Kidney (tissue), 22 donors: ENCODE measurements at places on chromosomes 3 and 15. TPM values are rescaled to one million over a fixed set of nuclear protein-coding genes. Genes with fewer than 3 reads are reported as not detected.

The DUOX1 gene
- 0.26 TPM for polyA plus RNA-seq

DNA sequence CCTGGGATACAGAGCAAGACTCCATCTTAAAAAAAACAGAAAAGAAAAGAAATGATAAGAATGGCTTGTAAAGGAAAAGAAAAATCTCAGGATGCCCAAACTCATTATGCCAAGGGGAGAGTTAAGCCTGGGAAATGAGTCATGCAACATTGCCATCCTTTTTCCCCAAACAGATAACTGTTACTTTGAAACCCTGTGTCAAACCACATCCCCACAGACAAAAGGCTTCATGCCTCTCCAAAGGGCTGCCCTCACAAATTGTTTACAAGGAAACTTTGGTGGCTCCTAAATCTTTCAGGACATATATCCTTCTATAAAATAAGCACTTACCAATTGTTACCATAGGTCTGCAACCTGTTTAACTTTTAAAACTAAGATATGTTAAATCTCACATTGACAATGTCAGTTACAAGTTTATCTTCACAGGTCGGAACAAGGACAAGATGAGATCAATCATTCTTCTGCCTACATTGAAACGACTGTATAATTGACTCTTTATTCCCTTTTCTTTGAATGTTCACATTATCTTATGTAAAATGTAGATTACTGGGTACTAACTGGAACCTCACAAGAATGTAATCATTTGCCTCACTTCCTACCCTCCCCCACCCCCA lies 18.6 kb upstream of the SENP7 start:
- H3K4me1 ChIP-seq: no peaks in the 10 kb centered on the region
- H3K4me3 ChIP-seq: no peak overlapping the region
- no peak overlapping the region for H3K27ac ChIP-seq
- no peaks in the 10 kb centered on the region for H3K36me3 ChIP-seq

DNA sequence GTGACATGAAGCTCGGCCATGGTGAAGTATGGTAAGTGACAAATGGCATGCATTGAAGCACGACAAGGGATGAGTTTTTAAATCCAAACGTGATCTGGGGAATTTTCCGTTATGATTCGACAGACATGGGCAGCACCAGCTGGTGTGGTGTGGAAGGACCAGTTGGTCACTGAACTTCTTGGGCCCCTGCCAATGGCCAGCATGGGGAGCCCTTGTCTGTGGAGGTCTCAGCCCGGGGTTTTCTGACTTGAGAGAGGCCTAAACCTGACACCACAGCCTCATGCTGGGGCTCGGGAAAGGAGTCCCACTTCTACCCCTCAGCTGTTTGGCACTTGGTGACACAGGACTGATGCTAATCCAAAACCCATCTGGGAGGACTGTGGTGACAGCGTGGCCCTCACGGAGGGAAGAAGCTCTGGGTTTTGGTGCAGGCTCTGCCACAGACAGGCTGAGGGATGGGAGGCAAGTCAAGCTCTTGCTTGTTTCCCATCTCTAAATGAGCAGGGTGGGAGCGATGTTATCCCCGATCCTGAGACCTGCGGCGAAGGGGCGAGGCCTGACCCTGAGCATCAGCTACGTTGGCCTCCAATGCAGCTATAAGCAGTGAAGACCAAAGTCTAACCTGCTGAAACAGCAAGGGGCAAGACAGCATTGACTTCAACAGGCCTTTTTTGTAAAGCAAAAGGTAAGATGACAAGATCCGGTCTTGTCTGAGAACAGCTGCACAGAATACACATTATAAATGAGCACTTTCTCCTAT lies 69.5 kb downstream of the ATP1B3 start:
- H3K27me3 ChIP-seq: no peaks in the 10 kb centered on the region
- H3K36me3 ChIP-seq: no peaks in the 10 kb centered on the region
- no peak overlapping the region for H3K27ac ChIP-seq
- no peak overlapping the region for H3K4me3 ChIP-seq
- no peak for DNase-seq
- H3K4me1 ChIP-seq: no peaks in the 10 kb centered on the region

The SSUH2 gene
- polyA plus RNA-seq: 0.88 TPM

DNA sequence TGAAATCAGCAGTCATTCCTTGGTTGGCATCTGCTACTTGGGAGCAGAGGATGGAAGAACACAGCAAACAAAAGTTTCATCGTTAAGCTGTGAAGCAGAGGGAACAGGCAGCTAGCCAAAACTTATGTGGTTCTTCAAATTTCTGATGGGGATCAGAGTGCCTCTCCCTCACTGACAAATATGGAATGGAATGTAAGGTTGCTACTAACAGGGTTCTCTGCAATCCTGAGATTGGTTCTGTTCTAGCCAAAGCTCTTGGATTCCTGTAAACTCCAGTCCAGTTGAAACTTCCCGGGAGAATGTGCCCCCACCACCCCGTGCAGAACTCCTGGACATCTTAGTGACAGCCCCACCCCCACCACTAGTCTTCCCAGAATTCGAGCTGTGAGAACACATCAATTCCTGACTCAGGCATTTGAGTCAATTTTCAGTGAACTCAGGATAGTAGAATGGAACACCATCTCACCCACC lies 55.9 kb upstream of the PHLDB2 start:
- no peak overlapping the region for H3K4me3 ChIP-seq
- H3K36me3 ChIP-seq: no peaks in the 10 kb centered on the region
- H3K27ac ChIP-seq: peak overlapping the region; percentile 85
- no peaks in the 10 kb centered on the region for H3K27me3 ChIP-seq
- DNase-seq: peak; percentile 93
- no peaks in the 10 kb centered on the region for H3K4me1 ChIP-seq
